Kidney (tissue), 22 donors: ENCODE measurements at places on chromosomes 2 and 18.

GRCh38 chr2:220628252-220628651 is 943.9 kb downstream of the EPHA4 start:
- DNase-seq = no peak

GRCh38 chr2:240371129-240372000 is 64.1 kb upstream of the GPC1 start:
- DNase-seq = no peak

DNA sequence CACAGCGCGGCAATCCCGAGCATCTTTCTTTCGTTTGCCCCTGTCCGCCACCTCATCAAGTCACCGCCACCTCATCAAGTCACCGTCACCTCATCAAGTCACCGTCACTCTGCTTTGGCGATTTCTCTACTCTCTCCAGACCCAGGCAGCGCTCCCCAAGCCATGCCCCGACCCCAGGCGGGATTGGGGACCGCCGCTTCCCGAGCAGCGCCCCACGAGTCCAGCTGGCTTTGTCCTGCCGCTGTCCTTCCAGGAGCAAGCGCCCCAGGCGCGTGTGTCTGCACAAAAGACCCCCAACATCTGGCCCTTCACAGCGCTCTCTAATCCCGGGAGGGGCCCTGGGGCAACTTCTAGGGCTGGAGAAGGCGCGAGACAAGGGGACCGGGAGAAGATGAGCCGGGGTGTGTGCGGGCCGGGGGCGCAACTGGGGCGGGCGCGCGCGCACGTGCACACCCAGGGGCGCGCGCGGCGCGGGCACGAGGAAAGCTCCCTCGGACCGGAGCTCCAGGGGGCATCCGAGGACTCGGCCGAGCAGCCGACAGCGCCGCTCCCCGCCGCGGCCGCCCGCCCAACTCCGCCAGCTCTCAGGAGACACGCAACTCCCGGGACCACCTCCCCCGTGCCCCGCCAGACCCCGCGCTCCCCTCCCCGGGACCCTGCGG is 633 bp upstream of the RNF152 start:
- DNase-seq = peak; percentile 86

DNA sequence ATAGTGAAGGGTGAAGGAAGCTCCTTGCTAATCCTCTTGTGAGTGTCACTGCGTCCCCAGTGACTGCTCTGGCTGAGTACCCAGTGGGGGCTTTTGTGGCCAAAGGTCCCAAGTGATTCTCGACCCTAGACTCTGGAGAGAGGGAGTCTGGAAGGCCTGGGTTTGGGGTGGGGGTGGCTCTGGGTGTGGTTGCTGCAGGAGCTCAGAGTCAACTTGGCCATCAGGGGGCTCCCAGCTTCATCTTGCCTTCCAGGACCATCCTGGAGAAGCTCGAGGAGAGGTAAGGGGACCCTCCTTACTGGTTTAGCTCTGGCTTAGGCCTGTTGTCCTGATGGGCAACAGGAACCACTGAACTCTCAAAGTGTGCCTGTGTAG is 592 bp downstream of the PSD4 start:
- no peak for DNase-seq

GRCh38 chr18:72762515-72763122 is 105.2 kb downstream of the NETO1 start:
- DNase-seq = no peak

DNA sequence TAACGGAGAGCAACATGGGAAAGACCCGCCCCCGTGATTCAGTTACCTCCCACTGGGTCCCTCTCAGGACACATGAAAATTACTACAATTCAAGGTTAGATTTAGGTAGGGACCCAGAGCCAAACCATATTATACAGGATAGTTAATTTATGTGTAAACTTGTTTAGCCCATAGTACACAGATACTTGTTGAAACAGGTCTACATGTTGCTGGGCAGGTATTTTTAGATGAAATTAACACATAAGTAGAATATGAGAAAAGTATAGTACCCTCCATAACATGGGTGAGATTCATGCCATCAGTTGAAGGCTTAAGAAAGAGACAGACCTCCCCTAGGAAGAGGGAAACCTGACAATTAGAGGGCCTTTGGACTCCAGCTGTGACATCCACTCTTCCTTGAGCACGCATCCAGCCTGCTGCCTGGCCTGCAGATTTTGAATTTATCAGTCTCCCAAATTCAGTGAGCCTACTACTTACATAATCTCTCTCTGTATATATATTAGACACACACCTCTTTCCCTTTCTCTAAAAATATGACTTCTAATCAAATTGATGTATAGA is 463.5 kb upstream of the NETO1 start:
- no peak for DNase-seq
